ENCODE measurements at places on chromosomes 6 and 20.

- no peak for DNase-seq
These were observed 16.2 kb downstream of the CST7 start for GRCh38 chr20:24965065-24965919.

DNA sequence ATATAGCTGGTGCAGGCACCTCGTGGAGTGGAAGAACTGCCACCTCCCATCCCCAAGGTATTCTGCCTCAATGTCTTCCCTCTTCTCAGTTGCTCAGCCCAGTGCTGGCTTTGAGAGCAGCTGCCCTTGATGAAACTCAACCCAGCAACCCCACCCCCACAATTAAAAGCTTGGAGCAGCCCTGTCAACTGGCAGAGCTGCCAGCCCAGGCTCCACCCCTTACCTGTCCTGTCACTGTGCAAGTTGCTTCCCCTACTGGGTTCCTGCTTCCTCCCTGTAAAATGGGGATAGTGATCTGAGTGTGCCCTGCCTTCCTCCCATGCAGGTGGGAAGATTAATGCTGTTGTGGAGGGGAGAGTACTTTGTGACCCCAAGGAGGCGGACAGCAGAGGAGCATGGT lies 4.5 kb downstream of the TMEM63B start:
- no peak for DNase-seq

DNA sequence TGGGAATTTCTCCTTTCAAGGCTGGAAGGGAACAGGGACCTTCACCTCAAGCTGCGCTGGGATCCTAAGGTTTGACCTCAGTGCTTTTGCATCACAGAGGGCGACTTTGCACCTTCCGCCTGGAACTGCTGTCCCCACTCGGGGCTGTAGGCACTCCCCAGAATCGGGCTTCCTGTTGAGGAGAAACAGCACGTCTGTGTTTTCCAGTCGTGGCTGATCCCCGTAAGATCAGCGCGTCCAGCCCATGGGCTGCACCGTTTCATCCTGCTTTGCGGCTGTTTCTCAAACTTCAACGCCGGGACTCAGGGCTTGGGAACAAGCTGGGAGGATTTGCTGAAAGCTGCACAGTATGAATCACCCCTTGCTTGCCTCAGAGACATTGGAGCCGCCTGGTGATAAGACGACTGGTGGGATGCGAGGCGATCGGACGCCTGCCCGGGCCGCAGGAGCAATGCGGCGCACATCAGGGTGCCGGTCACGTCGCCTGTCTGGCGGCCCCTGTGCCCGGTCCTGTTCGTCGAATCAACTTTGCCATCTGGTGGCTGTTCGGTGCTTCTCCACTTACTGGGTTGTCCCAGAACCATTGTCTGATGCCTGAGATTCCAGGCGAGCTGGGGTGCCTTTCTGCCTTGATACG lies 53.6 kb upstream of the FRMD1 start:
- DNase-seq, result peak; percentile 90

DNA sequence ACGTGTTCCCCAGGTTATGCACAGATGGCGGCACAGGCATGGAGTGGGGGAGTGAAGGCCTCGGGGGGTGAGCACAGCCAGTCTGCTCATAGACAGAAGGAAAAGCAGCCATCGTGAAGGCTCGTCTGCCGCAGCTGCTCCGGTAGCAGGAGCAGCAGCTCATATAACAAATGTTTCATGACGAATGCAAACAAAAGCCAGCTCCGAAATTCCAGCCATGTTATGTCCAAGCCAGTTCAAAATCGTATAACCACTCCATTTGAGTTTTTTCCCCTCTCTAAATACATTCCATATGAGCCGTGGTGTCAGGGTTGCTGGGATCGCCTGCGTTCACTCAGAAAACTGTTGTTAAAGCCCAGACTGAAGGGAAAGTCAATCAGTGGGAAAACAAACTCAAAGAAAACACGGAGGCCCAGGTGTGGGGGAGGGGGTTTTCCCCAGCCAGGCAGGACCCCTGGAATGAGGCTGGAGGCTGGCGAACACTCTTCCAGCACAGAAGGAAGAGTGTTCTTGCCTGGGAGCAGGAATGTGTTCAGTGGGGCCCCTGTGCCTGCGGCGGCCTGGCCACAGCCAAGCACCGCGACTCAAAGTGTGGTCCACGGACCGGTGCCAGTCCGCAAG lies 280.4 kb upstream of the TAB2 start:
- DNase-seq, result peak; percentile 40

DNA sequence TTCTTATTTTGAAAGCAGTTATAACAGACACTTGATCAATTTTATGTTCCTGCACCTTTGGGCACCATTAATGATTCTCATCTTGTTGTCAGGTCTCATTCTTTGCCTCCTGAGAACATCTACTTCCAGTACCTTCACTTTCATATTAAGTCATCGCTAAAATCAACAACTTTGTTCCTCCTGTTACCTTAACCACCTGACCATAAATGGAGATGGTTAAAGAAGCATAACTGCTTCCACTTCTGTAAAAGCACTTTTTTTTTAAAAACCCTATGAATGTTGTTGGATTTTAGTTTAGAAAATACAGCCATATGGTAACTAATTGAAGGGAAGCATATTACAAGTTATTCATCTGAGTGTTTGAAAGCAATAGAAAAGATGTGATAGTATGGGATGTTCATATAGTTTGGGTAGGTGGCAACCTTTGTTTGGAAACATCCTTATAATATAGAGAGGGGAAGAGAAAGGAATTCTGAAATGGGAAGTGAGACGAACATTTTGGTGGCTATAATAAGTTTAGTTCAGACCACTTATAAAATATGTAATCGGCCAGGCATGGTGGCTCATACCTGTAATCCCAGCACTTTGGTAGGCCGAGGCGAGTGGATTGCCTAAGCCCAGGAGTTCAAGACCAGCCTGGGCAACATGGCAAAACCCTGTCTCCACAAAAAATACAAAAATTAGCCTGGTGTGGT lies 53.9 kb downstream of the AFG1L start:
- DNase-seq, result no peak

DNA sequence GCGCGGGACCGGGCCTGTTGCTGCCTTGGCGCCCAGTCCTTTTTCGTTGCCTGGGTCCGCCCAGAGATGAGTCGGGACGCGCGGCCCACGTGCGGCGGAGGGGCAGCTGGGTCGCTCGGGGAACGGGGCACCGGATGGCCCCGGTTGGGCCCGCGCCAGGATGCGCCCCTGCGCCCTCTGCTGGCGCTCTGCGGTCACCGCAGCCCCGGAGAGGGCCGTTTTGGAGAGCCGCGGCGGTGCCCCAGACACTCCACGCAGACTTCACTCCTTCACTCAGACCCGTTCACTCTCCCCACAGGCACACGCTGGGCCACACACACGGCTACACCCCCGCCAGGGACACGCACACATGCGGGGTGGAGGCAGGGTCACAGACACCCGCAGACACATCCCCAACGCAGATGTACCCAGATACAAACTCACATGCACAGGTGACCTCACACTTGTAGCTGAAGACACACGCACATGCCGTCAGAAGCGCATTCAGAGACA lies 38.8 kb downstream of the SRC start:
- DNase-seq, result peak; percentile 18

GRCh38 chr20:21465799-21466198 lies 48.1 kb downstream of the NKX2-2 start:
- DNase-seq, result no peak

Measured in brain microvascular endothelial cell (primary cell).